ENCODE measurements at places on chromosomes 1 and 21. TPM values are rescaled to one million over a fixed set of nuclear protein-coding genes. Genes with fewer than 3 reads are reported as not detected.

DNA sequence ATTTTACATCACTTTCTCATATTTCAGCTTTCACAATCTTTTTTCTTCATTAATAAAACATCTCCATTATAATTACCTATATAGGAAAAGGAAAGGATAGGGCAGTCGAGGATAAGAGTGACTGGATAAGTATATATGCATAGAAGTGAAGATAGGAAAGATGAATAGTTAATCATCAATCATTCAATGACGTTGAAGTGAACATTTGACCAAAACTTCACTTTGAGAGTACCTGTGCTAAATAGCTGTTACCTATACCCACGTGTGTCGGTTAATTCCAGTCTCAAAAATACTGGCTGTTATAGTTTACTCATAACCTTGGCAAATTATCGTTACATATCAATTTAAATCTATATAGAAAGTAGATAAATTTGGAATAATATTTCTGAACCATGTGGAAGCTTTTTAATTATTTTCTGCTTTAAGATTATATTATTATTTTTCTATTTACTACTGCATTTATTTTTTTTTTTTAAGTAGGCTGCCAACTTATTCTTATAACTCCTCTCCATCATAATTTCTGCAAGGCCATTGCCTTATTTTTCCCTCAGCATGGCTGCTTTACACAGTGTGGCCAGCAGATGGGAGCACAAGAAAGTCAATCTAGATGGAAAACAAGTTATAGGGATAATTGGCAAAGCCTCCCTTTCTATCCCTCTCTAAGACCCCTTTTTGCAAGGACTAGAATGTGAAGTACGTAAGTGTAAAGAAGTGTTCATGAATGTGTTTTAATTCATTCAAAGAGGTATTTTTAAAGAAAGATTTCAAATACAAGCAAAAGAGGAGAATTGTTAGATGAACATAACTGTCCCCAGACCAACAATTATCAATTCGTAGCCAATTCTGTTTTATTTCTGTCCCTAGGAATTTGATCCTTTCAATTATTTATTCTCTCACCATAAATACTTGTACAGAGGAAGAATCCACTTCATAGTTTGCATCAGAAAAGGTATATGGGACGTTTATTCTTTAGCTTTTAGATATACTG, 290.4 kb downstream of the KCNT2 start:
- no peak for DNase-seq
- H3K4me1 ChIP-seq = no peaks in the 10 kb centered on the region
- no peak overlapping the region for H3K4me3 ChIP-seq
- H3K27ac ChIP-seq = no peak overlapping the region
- H3K36me3 ChIP-seq = no peaks in the 10 kb centered on the region

DNA sequence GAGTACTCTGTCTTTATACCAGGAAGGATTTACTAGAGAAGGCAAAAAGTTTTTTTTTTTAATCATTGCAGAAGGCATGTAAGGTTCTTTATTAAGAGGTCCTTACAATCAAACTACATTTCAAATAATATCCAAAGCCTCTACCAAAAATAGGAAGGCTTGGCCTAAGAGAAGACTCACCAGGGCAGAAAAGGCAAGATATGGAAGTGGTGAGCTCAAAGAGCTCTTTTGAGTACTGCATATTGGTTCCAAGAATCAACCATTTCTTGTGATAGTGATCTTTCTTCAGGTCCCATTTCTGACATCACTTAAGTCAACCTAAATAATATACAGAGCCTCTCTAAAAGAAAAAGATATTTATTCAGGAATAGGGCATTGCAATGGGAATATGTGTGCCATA, 153.2 kb downstream of the FASLG start:
- H3K27me3 ChIP-seq = no peaks in the 10 kb centered on the region
- no peak overlapping the region for H3K27ac ChIP-seq

- peak; percentile 8 for DNase-seq
- no peaks in the 10 kb centered on the region for H3K27me3 ChIP-seq
- no peaks in the 10 kb centered on the region for H3K36me3 ChIP-seq
- peak overlapping the region; percentile 92 for H3K27ac ChIP-seq
- H3K4me3 ChIP-seq = no peak overlapping the region
- peaks cover 31% of the 10 kb centered on the region for H3K4me1 ChIP-seq
Measured at GRCh38 chr1:181148636-181149035, 60.1 kb downstream of the IER5 start.

The NCAM2 gene
- total RNA-seq = 8.2 TPM

The DYNLT5 gene
- total RNA-seq = 0.49 TPM

All from sigmoid colon (tissue), 7 donors.